CD14-positive monocyte (primary cell): ENCODE measurements at places on chromosomes 5 and 9.

DNA sequence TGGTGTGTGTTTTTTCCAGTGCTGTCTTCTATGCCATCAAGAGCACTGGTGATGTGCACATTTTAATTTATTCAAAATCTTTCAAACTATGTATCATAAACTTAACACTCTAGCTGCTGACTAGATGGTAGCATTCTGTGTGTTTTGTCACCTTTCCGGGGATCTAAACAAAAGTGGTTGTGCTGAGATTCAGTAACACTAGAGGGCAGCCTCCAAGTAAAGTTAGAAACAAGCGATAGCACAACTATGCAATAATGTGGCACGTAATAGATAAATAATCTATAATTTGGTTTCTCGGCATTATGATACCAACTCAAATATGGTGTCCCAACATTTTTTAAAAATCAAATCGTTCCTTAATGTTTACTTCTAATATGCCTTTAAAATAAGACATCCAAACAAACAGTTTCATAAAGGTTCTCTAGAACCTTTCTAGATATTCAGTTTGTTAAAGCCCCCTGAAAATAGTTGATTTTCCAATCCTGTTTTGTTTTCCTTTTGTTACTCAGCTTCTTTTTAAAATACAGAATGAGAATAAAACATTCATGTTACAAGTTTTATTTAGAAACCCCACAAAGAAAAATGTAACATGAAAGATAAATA lies 16.9 kb downstream of the SEMA6A start:
- DNase-seq = no peak

GRCh38 chr9:91904588-91905236 lies 45.3 kb downstream of the ROR2 start:
- DNase-seq = no peak

DNA sequence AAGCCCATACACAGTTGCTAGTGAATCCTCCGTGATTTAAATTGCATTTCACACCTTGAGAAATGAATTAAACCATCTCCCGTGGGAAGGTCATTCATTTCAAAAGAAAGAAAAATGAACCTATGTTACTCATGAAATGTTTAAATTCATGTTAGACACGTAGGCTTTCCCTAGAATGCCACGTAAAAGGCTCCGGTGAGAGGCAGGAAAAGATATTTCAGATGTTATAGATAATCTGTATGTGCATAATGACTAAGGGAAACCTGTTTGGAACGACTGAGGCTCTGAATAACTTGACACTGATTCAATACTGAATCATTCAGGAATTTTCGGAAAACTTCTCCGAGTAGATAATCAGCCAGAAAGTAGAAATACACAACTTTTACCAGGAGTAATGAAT lies 134.3 kb upstream of the ICE1 start:
- no peak for DNase-seq

DNA sequence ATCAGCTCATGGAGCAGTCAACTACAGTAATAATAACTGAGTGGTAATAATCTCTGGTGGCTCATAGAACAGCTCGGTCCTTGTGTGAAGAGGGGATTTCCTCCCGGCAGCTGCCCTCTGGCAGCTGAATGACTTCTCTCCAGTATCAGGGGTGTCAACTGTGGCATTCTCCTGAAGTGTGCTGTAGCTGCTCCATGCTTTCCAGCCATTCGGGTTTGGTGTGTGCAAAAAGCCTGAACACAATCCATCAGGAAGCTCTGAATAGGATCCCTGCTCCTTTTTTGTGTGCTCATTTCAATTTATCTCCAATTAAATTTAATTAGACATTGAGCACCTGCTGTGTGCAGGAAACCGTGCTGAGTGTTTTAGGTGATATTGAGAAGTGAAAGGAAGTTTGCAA lies 59.8 kb upstream of the BARX1 start:
- no peak for DNase-seq

- no peak for DNase-seq
Measured at GRCh38 chr9:27184556-27185351, 75.7 kb downstream of the TEK start.

DNA sequence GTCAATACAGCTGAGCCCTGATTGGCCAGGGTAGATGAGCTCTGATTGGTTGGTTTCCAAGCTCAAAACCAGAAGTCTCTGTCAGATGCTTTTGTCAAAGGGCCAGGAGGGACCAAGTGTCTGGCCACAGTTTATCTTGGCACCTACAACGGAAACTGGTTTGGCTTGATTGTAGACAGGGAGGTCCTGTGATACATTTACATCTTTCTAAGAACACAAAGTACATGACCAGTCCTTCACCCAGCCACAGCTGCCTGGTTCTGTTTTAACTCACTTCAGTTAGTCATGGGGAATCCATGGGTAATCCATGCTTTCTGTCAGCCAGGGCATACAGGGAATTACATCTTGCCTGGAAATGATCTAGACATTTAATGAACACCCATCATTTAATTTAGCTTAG lies 171.2 kb downstream of the SLC12A2 start:
- no peak for DNase-seq

- no peak for DNase-seq
Measured at GRCh38 chr9:19496321-19497050, 87.7 kb downstream of the ACER2 start.

DNA sequence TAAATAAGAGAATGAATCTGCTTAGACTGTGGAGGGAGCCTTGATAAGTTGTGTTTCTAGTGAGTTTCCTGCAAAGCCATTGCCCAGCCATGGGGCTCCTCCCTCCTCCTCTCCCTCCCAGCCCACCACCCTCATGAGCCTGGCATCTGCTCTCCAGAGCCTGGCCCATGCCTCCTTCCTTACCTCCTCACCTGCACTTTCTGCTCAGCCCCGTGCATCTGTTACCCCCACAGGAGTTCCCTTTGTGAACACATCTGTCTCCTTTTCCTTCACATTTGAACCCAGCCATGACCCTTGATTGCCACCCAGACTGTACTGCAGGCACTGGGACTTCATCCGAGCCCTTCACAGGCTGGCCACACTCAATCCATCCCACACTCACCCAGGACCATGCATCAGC lies 395.6 kb downstream of the IRX2 start:
- DNase-seq = no peak

DNA sequence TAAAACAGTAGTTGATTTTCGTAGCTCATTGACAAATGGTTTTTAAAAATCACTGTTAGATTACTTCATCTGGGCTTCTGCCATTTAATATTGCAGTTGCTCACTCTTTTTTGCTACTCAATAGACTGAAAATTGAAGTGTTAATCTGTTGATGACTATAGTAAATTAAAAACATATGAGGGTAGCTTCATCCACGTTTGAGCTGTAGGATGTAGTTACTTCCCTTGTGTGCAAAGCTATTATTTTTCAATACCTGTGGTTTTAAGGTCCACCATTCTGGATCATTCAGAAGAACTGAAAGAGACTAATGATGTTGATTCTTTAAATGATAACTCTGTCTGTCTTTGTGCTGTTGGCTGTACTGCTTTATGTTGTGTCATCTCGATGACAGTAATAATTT lies 74.7 kb downstream of the LNPEP start:
- no peak for DNase-seq

DNA sequence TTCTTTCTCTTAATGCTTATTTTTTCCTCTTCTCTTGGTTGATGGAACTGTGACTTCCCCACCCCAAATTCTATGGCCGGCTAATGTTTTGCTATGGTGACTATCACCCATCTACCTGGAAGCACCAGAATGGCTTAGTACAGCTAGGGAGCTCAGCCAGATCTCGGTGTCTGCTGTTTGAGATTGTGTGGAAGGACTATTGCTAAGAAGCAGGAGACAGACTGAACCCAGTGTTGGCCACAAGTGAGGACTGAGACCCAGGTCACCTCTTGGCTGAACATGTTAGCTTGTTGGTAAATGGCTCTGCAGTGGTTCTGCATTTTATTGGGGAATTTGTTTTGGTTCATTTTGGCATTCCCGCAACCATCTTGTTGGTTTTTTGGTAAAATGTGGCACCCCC lies 2.7 kb downstream of the PRRC2B start:
- no peak for DNase-seq

- DNase-seq = peak; percentile 73
Measured at GRCh38 chr5:14208071-14209021, 65.2 kb downstream of the TRIO start.

DNA sequence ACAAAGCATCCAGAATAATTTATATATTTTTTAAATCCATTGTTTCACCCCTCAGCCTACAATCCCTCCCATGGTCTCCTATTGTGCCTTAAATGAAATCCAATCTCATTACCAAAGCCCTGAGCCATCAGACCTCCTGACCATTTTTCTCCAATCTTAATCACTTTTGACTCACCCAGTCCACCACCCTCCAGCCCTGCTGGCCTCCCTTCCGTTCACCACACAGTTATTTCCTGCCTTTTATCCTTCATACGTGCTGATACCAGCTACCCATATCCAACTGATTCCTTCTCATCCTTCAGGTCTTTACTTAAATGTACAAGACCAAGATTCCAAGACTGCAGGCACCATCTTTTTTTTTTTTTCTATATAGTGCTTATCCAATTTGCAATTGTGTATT lies 1026.7 kb upstream of the DMAC1 start:
- no peak for DNase-seq
